ENCODE measurements at places on chromosomes 3 and 15.
A peak's percentile ranks its signal among the peaks of the same experiment; 100 is the strongest.

GRCh38 chr3:171256445-171257250 lies 203.6 kb downstream of the TNIK start:
- no peak for DNase-seq

GRCh38 chr3:141266797-141267555 lies 35.4 kb downstream of the PXYLP1 start:
- no peak for DNase-seq

DNA sequence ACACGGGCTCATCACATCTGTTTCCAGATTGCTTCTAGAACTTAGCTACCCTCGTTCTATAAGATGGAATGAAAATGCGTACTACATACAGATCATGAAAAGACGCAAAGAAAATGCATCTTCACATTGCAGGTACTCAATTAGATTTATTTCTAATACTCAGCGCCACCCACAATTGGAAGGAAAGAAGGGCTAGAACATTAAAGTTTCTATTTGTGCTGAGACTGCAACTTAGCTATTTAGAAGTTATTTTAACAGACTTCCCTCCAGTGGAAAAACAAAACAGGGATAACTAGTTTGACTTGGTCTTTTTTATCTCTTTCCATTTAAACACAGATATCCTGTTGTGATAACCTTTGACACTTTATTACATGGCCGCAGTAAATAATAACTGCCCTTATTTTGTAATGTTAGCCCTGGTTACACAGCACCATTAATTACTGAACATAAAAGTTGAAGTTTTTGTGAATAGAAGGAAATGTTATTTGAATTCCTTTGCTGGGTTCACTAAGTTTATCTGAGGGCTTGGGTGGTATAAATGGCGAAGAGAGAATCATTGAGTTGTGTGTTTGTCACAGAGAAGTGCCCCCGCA lies 86.9 kb upstream of the SLC25A26 start:
- DNase-seq: no peak

GRCh38 chr15:94174399-94174802 lies 57.0 kb upstream of the MCTP2 start:
- DNase-seq: no peak

DNA sequence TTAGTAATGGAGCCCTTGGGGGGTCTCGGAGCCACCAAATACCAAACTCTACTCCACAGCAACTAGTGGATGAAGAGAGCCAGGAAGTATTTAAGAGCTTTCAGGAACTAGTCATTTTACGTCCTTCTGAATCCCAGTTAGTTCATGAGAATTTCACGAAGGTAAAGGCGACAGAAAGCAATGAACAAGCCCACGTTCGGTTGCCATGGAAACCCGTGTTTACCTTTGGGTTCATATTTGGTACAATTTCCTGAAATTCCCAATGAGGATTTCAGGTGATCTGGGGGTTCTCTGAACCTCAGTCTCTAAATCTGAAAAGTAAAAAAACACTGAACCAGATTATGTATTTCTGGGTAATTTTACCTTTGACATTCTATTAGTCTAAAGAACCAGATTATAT lies 93.0 kb downstream of the BDH1 start:
- DNase-seq: no peak

DNA sequence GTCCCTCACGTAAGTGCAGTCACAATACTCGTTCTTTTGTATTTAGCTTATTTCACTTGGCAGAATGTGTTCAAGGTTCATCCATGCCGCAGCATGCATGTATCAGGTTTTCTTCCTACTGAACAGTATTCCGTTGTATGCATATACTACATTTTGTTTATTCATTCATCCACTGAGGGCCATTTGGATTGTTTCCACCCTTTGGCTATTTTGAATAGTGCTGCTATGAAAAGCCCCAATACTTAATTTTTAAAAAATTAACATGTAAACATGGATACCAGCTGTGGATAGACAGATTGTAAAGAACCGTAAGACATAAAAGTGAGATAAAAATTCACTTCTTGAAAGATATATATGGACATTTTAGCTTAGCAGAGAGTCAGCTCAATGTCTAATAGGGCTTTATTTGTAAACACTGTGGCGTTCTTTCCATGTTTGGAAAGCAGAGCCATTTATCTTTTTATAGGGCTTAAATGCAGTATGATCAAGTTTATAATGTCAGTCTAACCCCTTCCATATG lies 115.9 kb downstream of the VPS8 start:
- peak; percentile 30 for DNase-seq

DNA sequence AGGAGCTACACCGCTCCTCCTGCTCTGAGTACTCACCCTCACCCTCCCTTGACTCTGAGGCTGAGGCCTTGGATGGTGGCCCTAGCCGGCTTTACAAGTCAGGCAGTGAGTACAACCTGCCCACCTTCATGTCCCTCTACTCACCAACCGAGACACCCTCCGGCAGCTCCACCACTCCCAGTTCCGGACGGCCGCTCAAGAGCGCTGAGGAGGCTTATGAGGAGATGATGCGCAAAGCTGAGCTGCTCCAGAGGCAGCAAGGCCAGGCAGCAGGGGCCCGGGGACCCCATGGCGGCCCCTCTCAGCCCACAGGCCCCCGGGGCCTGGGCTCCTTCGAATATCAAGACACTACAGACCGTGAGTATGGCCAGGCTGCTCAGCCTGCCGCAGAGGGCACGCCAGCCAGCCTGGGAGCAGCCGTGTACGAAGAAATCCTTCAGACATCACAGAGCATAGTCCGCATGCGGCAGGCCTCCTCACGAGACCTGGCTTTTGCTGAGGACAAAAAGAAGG lies 21.2 kb upstream of the APEH start:
- DNase-seq: no peak

- DNase-seq: no peak
These were observed 82.1 kb downstream of the PCSK6 start for GRCh38 chr15:101407439-101407838.

DNA sequence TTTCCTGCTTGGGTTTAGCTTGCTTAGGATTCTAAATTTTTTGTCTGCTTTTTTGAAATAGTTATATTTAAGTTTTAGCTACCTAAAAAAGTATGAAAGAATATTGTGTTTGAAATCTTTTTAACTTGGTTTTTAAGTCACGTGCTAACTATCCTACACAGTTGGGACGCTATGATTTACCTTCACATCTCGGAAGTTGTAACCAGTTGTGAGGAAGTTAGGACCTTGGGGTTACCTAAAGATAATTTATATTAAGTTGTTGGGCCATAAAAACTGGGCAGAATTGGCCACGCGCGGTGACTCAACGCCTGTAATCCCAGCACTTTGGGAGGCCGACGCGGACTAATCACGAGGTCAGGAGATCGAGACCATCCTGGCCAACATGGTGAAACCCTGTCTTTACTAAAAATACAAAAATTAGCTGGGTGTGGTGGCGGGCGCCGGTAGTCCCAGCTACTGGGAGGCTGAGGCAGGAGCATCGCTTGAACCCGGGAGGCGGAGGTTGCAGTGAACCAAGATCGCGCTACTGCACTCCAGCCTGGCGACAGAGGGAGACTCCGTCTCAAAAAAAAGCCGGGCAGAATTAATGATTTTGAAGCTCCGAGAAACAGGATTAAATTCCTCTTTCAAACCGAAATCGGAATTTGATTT lies 1.0 kb downstream of the ZFAND6 start:
- DNase-seq: no peak

DNA sequence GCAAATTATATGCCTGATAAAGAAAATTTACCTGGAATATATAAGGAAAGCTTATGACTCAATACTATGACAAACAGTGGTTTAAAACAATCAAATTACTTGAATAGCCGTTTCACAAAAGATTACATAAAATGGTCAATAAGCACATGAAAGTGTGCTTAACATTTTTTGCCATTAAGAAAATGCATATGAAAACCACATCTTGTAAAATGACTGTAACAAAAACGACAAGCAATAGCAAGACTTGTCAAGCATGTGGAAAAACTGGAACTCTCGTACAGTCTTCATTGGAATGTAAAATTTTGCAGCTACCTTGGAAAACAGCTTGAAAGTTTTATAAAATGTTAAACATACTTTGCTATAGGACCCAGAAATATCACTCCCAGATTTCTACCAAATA lies 1110.3 kb downstream of the NAALADL2 start:
- DNase-seq: no peak

GRCh38 chr15:23897091-23897490 lies 210.0 kb upstream of the NDN start:
- no peak for DNase-seq

DNA sequence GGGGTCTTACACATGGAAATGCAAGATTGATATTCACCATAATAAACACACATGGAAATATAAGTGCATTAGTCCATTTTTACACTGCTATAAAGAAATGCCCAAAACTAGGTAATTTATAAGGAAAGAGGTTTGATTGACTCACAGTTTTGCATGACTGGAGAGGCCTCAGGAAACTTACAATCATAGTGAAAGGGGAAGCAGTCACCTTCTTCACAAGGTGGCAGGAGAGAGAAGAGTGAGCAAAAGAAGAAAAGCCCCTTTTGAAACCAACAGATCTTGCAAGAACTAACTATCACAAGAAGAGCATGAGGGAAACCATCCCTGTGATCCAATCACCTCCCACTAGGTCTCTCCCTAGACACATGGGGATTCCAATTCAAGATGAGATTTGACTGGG lies 111.7 kb upstream of the TP63 start:
- DNase-seq: no peak

DNA sequence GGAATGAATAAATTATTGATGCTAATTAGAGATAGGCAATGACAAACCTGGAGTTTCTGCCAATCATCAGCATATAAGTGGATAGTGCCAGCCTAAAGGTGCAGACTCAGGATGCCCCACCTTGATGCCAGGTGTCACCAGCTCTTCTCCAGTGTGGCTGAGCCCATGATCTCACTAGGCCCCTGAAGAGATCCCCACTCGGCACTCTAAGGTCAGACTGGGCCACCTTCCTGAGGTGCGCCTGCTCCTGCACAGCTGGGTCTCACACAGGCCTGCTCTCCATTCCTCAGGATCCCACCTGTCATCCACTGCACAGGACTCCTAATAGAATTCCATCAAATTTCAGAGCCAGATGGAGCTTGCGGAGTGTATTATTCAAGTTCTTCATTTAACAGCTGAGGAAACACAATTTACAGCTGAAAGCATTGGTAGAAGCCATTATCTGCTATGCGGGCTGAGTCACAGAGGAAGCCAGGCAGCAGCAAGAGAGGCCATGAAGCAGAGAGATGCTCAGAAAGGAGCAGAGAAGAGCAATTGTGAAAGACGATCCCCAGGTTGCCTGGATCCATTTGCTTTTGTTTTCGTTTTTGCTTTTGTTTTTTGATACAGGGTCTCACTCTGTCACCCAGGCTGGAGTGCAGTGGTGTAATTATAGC lies 25.1 kb upstream of the FSTL1 start:
- no peak for DNase-seq

- no peak for DNase-seq
These were observed 155.6 kb downstream of the SQOR start for GRCh38 chr15:45790325-45790943.

- no peak for DNase-seq
These were observed 161.2 kb upstream of the THBS1 start for GRCh38 chr15:39419651-39420050.

Measured in NCI-H510A treated with DMSO at 0.1 percent for 48 hours (cell line).